ENCODE measurements at places on chromosomes 7 and 10.

- DNase-seq: no peak
Measured at GRCh38 chr10:23186178-23186577, 5.9 kb upstream of the PTF1A start.

- DNase-seq: no peak
Measured at GRCh38 chr7:79376299-79377025, 77.0 kb downstream of the MAGI2 start.

GRCh38 chr10:28716748-28717147 lies 39.4 kb downstream of the BAMBI start:
- no peak for DNase-seq

DNA sequence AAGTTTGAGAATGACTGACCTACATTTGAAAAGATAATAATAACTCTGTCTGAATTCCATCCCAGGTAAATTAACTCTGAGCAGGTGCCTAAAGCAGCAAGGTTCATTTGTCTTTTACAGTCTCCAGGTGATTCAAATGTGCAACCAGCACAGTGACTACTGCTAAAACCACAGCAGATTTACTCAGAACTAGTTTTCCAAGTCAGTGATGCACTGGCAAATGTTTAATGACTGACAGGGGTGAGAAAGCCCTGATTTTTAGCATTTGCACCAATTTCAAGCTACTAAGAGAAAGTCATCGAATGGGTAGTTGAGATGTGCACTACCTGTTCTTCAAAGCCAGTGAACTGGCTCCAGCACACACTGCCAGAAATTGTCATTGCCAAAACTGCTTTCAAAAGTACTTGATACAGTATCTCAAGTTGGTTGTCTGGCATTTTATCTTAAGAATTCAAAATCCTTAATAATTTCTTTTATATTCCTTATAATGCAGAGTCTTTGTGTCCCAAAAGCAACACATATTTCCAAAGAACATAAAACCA lies 60.3 kb downstream of the ATOH7 start:
- DNase-seq: no peak

- DNase-seq: no peak
Measured at GRCh38 chr10:76125900-76126299, 694.5 kb downstream of the LRMDA start.

All from inflammatory macrophage (primary cell).